ENCODE measurements at places on chromosomes 2 and 18.

- DNase-seq = no peak
Observed at GRCh38 chr18:55229682-55230081, 270.4 kb upstream of the CCDC68 start.

DNA sequence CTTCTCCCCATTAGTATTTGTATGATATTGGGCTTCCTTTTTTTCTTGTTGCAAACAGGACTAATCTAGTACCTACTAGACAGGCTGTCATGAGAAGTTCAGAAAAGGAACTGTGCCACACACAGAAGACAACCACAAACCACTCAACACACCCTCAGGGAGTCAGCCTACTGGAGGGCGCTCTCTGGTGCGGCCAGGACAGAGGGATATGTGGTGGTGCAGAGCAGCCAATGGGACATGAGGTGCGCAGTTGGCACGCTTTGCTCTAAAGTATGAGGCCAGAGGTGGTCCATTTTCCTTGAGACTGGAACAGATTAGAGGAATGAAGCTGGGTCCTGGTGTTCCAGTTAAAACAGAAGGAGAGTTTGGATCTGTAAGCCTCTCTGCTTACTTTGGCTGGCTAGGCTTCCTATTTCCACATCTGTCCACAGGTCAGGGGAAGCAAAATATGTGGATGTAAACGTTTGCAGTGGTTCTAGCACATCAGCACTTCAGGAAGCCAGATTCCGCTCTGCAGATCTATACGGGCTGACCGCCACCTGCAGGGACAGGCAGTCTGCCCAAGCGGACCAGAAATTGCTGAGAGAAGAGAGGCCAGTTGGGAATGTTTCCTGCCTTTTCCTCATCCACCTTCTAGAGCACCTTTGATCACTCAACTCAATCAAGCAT is 114.1 kb downstream of the GFPT1 start:
- DNase-seq = no peak

- DNase-seq = no peak
Observed at GRCh38 chr2:109703077-109703476, 88.9 kb downstream of the SOWAHC start.

GRCh38 chr2:58035352-58035751 is 11.3 kb upstream of the VRK2 start:
- DNase-seq = no peak

GRCh38 chr2:61640406-61640805 is 102.2 kb upstream of the XPO1 start:
- no peak for DNase-seq

DNA sequence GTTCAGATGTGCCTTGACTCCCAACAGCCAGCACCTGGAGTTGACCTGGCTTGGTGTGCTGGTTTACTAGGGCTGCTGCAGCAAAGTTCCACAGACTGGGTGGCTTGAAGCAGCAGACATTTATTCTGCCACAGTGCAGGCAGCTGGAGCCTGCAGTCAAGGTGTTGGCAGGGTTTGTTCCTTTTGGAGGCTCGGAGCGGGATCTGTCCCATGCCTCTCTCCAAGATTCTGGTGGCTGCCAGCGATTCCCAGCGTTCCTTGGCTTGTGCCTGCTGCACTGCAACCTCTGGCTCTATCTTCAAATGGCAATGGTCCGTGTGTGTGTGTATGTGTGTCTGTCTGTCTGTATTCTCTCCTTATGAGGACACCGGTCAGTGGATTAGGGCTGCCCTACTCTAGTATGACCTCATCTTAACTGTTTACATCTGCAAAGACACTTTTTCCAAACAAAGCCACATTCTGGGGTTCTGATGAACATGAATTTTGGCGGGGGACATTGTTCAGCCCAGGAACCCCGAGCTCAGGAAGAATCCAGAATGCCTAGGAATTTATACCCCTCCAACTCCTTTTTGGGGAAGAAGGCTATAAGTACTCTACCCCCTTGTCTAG is 44.7 kb upstream of the TMEM131 start:
- DNase-seq = no peak

- DNase-seq = no peak
Observed at GRCh38 chr2:75480971-75481836, 79.5 kb downstream of the EVA1A start.

- DNase-seq = no peak
Observed at GRCh38 chr2:95315801-95316411, 18.8 kb downstream of the KCNIP3 start.

GRCh38 chr2:238900511-238900910 is 52.6 kb downstream of the TWIST2 start:
- no peak for DNase-seq

GRCh38 chr2:212873256-212873655 is 278.2 kb downstream of the IKZF2 start:
- no peak for DNase-seq

DNA sequence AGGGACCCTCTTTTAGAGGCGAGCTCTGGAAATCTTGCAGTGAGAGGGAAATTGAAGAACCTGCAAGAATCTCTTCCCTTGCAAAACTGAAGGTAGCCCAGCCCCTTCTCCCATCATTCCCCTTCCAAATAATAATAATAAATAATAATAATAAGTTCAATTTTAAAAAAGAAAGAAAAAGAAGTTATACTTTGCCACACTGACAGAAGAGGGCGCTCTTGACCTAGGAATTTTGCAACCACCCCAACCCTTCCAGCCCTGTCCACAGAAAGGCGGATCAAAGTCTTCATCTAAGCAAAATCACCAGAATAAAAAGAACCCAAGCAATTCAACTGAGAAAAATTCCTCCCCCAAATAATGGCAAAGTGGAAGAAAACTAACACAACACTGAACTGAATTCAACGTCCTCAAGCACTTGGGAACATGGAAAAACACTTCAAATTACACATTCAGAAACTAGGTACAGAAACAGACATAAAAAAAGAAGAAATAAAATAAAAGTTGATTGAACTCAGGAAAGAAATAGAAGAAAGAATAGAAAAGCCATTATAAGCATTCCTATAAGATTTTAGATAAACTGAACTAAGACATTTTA is 98.9 kb upstream of the GLS start:
- no peak for DNase-seq

DNA sequence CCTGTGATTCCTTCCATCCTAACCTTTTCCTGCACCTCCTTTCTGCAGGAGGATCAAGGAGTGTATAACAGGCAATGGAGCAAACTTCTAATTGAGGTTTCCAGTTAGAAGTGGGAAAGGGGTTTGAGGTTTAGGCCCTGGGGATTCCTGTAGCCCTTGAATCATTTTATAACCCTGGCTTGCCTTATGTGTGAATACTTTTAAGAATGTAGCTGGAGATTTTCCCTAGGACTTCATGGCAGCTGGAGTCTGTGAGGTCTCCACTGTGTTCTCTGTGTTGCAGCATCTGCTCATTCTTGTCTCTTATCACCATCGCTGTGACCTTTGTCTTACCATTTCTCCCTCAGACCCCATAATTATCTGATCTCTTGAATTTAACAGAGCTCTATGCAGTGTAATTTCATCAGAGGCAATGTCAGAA is 370.2 kb upstream of the SLC14A2 start:
- no peak for DNase-seq

- DNase-seq = no peak
Observed at GRCh38 chr2:132581991-132582738, 87.8 kb downstream of the LYPD1 start.

DNA sequence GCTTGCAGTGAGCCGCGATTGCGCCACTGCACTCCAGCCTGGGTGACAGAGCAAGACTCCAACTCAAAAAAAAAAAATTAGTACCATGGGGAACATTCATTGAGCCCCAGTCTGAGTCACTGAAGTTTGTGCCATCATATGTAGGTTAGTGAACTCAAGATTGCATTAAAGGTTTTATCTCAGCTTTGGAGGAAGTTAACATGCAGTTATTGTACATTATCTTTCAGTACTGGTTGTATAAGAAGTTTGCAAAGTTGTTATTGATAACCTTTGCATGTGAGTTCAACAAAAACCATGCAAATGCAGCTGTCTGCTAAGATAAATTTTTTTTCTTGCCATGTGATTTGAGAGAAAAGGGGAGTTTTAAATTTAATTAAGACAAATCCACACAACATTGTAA is 95.7 kb downstream of the MEIS1 start:
- DNase-seq = no peak

DNA sequence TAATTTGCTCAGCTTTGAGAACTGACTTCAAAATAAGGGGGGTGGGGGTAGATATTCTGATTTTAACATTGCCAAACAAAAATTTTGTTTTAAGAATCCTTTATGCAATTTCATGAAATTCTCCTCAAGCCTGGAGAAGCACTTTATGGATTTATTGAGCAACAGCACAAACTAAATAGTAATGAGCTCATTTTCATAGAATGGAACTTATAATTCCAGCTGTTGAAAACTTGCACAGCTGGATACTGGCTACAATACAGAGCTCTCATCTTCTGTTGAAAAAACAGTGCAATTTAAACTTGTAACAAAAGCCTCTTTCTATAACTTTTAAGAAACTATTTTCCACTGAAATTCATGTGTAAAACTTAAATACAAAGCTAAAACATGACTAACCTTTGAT is 137.6 kb upstream of the FN1 start:
- DNase-seq = no peak

- no peak for DNase-seq
Observed at GRCh38 chr2:241425368-241425767, 69.3 kb downstream of the FARP2 start.

GRCh38 chr18:10197097-10197496 is 257.3 kb upstream of the APCDD1 start:
- DNase-seq = no peak

DNA sequence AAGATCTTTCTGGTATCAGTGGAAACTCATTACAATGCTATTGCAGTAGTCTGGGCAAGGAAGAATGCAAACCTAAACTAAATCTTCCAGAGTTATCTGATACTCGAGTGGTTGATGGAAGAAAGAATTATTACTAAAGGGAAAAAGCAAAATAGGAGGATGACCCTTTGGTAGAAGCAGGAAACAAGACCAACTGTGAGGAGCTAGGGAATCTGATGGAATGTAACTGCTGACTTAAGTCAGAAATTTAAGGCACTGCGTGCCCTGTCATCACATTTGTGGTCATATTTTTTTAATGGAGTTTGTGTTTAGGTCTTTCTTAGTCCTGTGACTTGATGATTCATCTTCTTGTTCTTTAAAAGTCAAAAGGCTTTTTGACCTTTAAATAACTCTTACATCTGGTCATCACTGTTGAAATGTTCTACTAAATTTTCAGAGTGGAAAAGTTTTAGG is 36.5 kb upstream of the ARMC9 start:
- no peak for DNase-seq

DNA sequence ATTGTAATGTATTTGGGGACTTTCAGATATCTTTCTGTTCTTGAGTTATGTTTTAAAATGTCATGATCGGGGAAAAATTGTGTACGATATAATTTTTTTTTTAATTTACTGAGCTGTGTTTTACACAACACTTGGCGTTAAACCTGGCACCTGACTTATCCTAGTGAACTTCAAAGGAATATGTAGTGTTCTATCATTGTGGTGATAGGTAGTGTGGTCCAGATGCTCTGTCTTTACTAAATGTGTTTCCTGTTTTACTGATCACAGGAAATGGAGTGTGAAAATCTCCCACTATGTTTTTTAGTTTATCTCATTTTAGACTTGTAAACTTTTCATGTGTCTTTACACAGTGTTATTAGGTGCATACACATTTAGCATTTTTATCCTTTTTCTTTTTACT is 98.0 kb downstream of the SLC5A7 start:
- no peak for DNase-seq

GRCh38 chr2:58376592-58376991 is 135.5 kb upstream of the FANCL start:
- DNase-seq = no peak

DNA sequence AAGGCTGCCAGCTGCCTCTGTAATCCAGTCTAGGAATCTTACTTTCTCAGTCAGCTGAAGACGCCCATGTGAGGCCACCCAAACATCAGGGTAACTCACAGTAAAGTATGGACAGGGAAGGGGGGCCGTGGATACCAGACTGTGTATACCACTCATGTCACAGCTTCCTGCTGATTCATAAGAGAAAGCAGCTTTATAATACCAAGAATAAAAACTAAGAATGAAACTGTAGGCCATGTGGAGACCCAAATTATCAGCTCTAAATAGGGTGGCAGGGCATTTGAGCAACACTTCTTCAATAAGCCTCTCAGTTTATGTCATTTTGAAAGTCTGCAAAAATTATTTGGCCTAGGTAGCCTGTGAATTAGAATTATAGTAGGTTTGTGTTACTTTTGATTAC is 115.0 kb upstream of the CDCA7 start:
- DNase-seq = no peak

DNA sequence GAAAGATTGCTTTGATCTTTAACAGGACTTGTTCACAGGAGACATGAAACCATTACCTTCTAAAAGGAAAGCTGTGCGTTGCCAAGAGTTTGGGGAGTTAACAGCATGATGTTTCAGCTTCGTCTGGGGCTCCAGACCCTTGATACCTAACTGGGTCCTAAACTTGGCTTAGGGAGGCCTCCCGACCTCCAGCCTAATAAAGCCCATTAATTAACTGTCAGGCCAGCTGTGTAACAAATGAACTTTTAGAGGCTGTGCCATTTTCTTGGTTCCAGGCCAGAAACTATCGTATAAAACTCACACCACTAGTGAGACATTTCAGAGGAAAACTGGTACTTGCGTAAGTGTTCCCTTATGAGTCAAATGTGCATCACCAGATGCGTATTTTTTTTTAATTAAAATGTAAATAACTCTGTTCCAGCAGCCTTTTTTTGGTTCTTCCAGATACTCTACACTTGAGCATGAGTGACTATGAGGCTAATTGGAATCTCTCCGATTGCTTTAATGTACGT is 236.5 kb downstream of the BCL2 start:
- no peak for DNase-seq

DNA sequence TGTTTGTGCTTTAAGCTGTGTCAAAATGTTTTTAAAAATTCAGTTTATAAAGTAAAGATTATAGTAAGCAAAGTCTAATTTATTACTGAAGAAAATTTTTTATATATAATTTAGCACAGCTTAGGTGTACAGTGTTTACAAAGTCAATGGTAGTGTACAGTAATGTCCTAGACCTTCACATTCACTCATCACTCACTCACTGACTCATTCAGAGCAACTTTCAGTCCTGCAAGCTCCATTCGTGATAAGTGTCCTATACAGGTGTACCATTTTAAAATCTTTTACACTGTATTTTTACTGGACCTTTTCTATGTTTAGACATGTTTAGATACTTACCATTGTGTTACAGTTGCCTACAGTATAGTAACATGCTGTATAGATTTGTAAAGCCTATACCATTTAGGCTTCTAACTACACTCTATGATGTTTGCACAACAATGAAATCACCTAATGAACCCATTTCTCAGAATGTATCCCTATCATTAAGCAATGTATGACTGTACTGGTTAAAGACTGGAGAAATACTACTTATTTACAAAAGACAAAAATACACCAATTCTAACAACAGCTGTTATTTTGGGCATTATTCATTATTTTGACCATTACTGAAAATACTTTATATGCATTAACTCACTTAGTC is 95.1 kb downstream of the STRN start:
- no peak for DNase-seq

- no peak for DNase-seq
Observed at GRCh38 chr2:119753041-119753929, 6.4 kb upstream of the PTPN4 start.

DNA sequence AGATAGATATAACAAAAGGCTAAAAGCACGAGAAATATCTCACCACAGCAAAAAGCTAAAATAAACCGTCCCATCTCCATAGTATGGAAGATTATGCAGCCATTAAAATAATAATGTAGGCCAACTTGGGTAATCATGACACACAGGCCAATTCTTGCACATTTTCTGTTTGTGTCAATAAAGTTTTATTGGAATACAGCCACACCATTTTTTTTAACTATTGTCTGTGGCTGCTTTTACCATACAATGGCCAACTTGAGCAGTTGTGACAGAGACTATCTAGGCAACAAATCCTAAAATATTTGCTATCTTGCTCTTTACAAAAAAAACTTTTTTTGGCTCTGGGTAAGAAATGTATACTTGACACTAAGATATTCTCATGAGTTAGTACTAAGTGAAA is 212.5 kb downstream of the LRRTM4 start:
- no peak for DNase-seq
